ENCODE measurements at places on chromosomes 11 and 22.
A peak's percentile ranks its signal among the peaks of the same experiment; 100 is the strongest.

- peak; percentile 80 for DNase-seq
Measured at GRCh38 chr22:38051900-38052862, 5.0 kb upstream of the PICK1 start.

DNA sequence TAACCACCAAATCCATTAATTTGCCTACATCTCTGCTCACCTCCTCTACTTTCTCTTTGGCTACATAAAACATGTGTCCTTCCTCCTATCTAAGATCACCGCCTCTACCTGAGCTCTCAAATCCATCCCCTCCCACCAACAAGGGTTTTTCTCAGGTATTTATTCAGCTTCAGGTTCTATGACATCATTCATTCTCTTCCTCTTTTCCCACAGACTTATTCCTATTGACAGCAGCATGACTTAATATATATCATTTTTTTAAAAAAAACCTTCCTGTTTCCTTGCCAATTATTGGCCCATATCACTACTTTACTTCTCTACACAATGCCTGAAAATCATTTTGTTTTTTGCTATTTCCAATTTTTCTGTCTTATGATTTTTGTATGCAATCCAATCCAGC is 4.4 kb downstream of the CASP12 start:
- DNase-seq = no peak

DNA sequence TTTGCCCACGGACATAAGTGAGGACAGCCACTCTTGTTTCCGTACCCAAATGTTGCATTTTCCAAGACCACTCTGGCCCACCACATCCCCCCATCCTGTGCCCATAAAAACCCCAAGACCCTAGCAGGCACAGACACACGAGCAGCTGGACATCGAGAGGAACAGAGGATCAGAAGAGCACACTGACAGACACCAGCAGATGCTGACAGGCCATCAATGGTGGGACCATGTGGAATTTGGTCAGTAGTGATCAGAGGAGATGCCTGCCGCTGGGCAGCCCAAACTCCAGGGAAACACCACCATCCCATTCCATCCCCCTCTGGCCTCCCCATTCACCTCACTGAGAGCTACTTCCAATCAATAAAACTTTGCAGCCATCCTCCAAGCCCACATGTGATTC is 87.0 kb downstream of the DLG2 start:
- DNase-seq = no peak

GRCh38 chr22:44664149-44664548 is 37.9 kb upstream of the PRR5 start:
- peak; percentile 33 for DNase-seq

GRCh38 chr11:12102588-12103410 is 7.6 kb upstream of the MICAL2 start:
- no peak for DNase-seq

GRCh38 chr11:12167061-12168000 is 56.9 kb downstream of the MICAL2 start:
- DNase-seq = no peak

GRCh38 chr11:30760345-30760744 is 174.2 kb upstream of the MPPED2 start:
- no peak for DNase-seq

- no peak for DNase-seq
Measured at GRCh38 chr11:131094827-131095226, 178.5 kb upstream of the SNX19 start.

DNA sequence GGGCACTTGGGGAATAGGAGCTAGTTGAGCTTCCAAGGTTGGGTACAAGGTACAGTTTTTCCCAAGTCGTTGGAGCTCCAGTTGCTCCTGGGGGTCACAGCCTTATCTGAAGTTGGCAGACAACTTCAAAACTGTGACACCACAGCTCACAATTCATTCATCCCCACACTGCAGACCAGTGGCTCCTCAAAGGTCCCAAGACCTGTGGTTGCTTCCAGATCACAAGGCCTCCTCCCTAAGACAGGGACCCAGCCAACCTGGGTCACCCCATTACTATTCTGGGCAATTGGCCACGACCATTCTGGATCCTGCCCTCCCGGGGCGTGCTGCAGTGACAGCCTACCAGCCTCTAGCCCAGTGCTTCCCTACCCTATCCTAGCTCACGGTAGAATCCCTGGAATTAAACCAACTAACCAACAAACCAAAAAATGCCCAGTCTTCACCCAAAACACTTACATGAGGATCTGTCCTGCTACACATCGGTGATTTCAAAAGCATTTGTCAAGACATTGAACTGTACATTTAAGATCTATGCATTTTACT is 862 bp upstream of the PDXP start:
- DNase-seq = no peak

DNA sequence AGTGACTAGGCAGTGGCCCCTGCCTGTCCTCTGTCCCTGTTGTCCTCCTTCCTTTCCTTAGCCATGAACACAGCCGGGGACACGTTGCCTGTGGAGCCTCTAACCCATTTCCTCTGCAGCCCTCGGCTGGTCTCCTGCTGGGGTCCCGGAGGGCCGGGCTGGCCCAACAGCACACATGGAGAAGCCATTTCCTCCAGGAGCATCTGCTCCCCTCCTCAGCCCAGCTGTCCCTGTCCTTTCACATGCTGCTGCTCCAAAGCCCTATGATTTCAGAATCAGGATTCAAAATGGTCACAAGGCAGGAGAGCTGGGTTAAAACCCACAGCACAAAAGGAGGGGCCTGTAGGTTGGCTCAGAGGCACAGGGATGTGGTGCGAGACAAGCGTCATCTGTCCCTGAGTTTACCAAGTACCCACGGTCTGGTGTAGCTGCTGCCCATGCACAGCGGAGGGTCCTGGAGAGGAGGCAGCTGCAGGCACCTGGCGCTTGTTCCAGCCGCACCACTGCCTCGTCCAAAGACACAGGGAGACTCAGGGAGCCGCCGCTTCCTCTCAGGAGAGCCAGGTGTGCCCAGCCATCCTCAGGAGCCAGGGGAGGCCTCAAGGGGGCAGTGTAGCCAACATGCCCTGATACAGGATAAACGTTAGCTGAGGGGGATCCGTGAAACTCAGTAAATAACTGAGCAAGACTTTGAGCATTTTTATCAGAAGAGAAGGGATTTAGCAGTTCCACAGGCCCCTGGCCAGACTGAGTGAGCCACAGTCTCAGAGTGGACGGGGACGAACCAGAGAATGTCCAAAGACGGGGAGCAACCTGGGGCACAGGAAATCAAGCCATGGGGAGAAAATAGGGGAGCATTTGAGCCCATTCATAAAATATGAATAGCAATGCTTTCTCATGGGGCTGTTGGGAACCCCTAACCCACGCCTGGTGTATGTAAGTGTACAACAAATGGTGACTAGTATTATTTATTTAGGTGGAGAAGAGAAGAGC is 3.9 kb upstream of the VSIG10L2 start:
- peak; percentile 40 for DNase-seq

DNA sequence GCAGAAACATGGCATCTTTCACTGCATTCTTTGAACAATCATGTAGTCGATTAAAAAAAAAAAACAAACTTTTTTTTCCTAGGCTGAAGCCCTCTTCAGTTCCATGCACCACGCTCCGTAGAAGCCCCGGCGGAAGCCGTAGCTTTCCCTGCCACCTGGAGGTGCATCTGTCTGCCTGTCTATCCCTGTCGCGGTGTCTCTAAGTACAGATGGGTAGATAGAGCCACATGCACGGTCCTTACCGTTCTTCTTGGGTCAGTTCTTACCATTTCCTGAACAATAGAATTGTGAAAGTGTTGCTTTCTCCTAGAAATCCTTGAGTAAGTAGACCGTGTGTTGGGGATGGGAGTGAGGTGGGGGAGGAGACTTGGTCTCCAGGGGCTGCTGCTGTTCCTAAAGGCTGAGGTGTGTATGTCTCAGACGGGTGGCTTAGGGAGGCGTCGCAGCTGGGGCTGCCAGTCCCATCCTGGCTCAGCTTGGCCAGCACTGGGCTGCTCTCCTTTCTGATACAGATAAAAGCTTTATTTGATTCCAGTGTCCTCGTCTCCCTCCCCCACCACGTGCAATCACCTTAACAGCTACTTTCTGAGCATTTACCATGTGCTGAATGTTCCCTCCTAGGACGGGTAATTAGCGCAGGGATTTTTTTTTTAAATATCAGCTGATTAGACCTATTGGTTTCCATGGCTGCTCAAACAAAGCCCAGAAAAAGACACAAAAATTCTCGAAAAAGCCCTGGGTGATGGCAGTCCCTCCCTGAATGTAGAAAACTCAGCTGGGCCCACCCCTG is 46.8 kb downstream of the MACROD1 start:
- no peak for DNase-seq

- DNase-seq = no peak
Measured at GRCh38 chr11:62108017-62108750, 15.6 kb upstream of the INCENP start.

DNA sequence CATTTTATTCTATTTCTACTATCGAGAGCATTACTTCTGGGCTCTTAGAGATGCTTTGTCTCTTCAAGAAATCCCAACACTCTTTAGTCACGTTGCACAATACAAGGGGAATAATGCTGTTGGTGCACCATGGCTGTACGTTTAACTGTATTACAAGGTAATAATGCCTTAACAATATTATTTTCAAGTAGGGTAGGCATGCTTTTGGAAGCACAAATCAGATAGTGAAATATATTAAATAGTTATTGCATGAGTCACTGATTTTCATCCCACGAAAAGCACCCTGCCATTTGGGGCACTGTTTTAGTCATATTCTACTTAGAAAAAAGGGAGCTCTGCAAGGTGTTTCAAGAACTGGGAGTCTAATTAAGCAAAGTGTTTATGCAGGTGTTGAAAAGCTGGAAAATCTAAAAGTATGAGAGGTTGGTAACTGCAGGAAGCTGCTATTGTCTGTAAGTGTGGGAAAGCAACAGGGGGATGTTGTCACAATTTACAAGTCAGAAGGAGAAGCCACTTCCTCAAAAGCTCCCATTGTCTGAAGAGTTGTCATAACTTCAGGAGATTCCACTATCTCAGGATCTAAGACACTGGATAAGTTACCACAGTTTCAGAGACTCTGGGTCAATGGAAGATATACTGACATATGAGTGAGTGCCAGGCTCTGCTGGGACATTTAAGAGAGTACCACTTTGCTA is 218.2 kb downstream of the JRKL start:
- DNase-seq = no peak

- DNase-seq = no peak
Measured at GRCh38 chr22:45026511-45026910, 16.7 kb upstream of the PHF21B start.

GRCh38 chr22:49515475-49515874 is 312.2 kb downstream of the BRD1 start:
- DNase-seq = no peak

GRCh38 chr22:30875481-30876215 is 92.9 kb downstream of the MORC2 start:
- DNase-seq = no peak

GRCh38 chr11:96162816-96163499 is 180.0 kb downstream of the MAML2 start:
- DNase-seq = no peak

- DNase-seq = no peak
Measured at GRCh38 chr11:131746201-131746600, 375.8 kb downstream of the NTM start.

DNA sequence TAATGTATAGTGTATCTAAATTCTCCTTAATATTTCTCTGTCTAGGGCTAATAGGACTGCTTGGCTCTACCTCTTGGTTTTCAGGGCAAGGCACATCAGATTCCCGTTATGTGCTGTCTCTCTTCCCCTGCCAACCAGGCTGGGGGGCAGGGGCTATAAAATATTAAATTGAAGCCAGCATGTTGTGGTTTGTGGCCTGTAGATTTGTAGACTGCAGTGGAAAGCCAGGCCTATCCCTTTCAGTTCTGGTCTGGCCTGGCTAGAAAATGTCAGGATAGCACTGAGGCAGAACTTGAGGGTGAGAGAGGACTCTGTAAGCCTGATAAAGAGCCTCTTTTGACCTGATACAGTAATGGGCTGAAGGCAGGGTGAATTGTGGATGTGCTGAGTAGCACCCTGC is 14.4 kb upstream of the GRK2 start:
- no peak for DNase-seq

GRCh38 chr11:61679296-61679695 is 895 bp upstream of the DAGLA start:
- DNase-seq = no peak

GRCh38 chr22:50573491-50574382 is 4.5 kb downstream of the CPT1B start:
- DNase-seq = no peak

GRCh38 chr11:2890466-2891294 is 5.1 kb upstream of the CDKN1C start:
- DNase-seq = no peak

DNA sequence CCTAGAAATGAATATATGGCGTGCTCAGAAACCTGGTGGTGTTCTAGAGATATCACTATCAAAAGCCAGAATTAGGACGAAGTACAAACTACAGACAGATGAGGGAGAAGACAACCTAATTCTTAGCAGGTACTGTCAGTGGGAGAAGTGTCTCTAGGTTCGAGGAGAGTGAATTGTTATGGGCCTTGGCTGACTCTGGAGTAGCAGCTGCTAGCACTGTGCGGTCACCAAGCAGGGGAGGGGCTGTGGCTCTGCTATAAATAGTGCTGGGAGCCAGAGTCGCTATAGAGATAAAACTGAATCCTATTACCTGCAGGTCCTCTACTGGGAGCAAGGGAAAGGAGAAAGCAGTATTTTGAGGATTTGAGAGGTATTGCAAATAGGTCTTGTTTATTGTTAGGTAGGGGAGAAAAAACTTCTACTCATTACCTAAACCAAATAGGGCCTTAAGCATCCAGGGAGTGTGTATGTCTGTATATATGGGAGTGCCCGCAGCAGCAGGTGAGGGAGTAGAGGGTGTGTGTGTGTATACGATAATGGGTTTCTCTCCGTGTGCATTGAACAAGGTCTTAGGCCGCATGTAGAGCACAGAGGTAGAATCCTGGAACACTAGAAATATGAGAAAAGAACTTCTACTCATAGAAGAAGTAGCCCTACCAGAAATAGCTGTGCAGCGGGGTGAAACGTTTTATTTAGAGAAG is 2.2 kb downstream of the MADD start:
- no peak for DNase-seq

GRCh38 chr11:107856981-107857517 is 1.5 kb downstream of the SLC35F2 start:
- DNase-seq = no peak
